ENCODE measurements at places on chromosomes 11 and 22.

- no peak for DNase-seq
Observed at GRCh38 chr11:16297332-16297731, 59.0 kb downstream of the SOX6 start.

DNA sequence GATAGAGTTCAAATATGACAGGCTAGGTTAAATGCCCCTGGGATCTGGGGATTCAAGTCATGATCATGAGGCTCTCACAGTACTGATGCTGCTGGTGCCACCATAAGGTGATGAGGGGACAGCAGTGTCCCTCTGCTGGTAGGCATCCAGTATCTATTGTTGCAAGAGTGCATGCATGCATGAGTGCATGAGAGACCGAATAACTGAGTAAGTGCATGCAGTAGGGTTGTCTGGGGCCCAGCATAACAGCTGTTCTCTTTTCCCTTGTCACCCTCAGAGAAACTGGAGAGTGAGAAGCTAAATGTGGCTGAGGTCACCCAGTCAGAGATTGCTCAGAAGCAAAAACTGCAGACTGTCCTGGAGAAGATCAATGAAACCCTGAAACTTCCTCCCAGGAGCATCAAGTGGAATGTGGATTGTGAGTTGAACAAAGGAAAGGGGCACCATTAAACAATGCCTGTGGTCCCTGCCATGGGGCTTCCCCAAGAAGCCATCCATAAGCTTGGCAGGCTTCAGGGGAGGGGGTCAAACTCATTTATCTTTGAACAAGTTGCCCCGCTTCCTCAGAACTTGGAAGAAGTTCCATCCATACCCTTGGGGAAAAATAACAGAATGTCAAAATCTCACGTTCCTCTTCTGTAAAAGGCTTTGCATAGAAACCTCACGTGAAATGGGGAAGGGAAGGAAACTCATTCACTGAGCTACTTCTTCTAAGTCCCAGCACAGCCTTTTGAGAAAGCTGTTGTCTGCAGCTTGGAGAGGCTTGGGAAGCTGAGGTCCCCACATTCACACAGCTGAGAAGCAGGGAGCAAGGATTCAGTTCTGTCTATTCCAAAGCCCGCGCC, 119.0 kb downstream of the PARVA start:
- DNase-seq, result no peak

DNA sequence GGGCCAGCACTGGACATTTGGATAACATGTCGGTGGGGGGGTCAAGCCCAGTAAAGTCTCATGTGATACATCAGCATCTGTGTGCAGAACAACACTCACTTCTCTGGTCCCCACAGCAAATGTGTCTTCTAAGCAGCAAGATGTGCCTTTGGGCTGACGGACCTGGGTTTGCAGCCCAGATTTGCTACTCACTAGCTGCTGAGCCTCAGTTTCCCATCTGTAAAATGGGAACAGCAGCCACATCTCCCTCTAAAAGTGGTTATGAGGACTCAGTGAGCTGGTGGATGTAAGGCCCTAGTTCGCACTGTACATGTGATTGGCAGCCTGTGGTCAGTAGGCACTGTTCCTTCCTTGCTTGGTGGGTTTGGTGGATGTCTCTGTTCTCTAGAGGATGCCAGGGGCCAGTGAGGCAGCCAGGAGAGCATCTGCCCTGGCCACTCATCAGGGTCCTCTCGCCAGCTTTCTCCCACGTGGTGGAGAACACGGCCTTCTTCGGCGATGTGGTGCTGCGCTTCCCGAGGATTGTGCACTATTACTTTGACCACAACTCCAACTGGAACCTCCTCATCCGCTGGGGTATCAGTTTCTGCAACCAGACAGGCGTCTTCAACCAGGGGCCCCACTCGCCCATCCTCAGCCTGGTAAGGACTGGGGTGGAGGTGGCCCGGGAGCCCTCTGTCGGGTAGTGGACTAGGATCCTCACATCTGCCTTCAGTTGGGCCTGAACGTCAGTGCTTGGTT, 12.5 kb downstream of the CCDC134 start:
- no peak for DNase-seq

- DNase-seq, result peak; percentile 91
Observed at GRCh38 chr22:50341977-50342650, 1.0 kb upstream of the PPP6R2 start.

DNA sequence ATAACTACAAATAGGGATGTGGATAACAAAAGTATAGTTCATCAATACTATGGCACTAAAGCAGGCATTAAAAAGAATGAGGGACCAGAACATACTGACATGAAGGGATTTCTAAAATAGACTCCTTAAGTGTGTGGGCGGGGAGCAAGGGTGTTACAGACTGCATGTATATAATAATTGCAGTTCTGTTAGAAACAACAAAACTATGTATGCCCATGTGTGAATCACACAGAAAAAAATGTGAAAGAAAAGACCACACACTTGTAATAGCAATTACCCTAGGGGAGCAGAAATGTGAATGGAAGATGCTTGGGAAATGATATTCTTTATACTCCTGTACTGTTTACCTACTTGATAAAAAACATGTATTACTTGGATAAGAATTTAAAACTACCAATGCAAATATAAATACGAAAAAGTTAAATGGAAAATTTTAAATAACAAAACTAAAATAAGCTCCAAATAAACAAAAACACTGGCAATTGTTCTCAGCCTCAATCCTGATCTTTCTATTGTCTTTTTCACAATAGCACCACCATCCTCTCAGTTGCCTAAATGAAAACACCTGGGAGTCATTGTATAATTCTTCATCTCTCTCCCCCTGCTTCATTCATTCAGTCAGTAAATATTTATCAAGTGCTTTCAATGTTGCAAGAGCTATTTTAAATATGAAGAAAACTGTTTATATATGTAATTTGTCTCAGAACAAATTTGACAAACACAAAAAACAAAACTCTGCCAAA, 129.8 kb downstream of the FCHSD2 start:
- DNase-seq, result no peak
